ENCODE measurements at places on chromosomes 3 and 15.

GRCh38 chr15:101116681-101116976, 135.2 kb downstream of the CHSY1 start:
- no peak for DNase-seq

GRCh38 chr15:101675015-101675414, 22.8 kb upstream of the TM2D3 start:
- DNase-seq: no peak

DNA sequence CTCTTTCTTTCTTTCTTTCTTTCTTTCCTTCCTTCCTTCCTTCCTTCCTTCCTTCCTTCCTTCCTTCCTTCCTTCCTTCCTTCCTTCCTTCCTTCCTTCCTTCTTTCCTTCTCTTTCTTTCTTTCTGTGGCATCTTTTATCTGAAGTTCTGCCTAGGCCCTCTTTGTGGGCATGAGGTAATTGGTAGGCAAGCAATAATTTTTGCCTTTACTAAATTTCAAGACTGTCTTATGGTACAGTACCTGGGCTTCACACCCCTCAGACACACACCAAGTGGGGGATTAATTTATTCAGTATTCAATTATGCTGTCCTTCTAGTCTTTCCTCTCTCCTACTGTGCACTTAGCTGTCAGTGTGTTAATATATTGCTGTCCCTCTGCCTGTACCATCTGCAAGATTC, 155.5 kb downstream of the OXSM start:
- DNase-seq: no peak

- DNase-seq: no peak
These were observed at the start of gene SLC28A2 for GRCh38 chr15:45251888-45252287. SLC28A2 (plus strand) TSS chr15:45252234; CDS start chr15:45253216, 982 bp downstream.

DNA sequence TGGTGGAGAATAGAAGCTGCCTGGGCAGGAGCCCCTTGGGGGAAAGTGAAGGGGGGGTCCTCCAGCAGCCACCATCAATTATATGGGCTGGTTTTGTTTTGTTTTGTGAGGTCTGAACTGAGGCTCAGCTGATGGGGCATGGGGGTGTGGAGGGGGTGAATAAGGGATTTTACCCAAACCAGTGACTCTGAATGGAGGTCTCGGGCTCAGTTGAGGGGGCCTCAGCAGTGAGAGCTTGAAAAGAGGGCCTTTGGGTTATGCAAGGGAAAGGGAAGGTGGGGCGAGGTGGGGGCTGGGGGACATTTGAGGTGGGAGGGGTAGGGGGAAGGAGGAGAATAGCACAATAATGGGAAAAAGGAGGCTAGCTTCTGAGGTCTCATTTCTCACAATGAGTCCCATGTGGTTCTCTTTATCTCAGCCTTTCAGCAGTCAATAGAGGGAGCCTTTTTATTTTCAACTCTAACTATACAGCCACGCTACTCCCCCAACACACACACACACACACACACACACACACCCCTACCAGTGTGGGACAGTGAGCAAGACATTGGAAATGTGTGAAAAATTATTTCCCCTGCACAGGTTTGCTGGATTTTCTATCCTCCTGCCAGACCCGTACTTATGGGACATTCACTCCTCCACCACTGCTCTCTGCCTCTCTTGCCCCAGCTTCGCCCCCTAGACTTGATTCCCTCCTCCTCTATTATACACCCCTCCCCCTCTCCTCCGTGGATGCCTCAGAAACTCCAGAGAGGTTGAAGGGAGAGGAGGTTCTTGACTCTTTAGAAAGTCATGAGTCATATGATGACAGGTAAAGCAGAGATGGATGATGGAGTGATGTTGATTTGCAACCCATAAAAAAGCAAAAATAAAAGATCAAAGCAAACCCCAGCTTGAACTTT, 96.0 kb downstream of the GTPBP8 start:
- no peak for DNase-seq
